Astrocyte of the hippocampus (primary cell): ENCODE measurements at places on chromosomes 2 and 18.

- no peak for DNase-seq
Observed at GRCh38 chr2:158212301-158212700, 110.6 kb downstream of the UPP2 start.

DNA sequence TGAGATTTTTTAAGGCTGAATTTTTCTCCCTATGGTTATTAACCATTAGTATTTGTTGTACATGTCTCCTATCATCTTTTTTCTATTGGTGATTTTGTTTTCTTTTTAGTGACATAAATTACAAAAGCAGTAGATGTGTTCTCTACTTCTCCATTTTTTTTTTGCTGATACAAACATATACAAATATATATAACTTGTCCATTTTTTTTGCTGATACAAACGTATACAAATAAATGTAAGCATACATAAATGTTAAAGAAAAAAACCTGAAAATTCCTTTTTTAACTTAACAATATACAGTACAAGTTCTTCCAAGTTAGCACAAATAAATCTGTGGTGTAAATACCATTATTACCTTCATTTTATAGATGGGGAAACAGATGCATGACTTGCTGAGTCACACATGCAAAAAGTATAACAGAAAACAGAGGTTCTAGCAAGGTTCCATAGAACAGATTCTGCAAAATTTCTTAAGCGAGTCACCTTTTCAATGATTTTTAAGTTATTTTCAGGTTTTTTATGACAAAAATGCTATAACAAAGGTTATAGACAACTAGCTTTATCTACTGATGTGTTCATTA lies 2.1 kb downstream of the MSGN1 start:
- no peak for DNase-seq

- DNase-seq: no peak
Observed at GRCh38 chr2:60652832-60653340, 99.4 kb upstream of the BCL11A start.

- no peak for DNase-seq
Observed at GRCh38 chr2:239956818-239957261, 68.3 kb downstream of the NDUFA10 start.

DNA sequence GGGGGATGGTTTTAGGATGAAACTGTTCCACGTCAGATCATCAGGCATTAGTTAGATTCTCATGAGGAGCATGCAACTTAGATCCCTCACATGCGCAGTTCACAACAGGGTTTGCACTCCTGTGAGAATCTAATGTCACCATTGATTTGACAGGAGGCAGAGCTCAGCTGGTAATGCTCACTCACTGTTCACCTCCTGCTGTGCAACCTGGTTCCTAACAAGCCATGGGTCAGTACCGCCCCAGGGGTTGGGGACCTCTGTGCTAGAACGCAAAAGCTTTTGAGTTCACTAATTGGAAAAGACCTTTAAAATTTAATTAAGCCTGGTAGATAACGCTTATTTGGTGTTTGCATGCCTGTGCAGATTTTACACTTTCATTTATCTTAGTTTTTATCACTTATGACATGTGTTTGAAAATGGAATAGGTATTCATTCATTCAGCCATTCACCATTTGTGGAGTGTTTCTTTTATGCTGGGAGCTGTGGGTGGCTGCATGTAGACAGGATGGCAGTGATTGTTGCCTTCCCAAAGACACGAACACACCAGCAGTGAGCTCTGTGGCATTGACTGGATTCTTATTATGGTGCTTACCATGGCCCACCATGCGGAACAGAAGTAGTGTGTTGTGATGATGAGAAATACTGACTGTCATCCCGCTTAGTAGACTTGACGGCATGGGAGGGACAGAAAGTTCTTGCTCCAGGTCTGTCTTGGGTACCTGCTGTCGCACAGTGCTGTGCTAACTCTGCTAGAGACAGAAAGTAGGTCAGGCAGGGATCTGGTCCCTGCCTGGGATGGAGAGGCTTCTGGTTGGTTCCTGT lies 6.4 kb downstream of the RAB31 start:
- no peak for DNase-seq

DNA sequence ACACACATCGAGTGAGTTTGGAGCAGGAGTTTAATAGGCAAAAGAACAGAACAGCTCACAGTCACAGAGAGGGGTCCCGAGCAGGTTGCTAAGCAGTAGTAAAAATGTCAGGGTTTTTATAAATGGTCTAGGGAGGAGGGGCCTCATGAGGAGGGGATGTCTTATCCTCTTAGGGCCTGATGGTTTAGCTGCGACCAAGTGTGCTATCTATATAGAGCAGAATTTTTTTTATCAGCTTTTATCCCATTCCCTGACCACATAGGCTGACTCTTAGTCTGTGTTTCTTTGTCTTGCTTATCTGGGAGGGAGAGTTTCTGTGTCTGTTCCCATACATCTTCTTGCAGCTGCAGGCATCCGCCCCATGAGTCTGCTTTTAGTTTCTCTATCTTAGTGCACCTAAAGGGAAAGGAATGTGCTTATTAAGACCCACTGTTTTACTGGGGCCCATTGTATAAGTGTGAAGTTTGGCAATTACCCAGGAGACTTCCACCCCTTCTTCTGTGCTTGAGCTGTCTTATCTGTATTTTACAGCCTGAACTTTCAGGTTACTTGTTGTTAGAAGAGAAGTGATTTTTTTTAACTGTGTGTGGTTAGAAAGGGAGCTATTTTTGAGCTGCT lies 30.4 kb upstream of the GMCL1 start:
- DNase-seq: peak; percentile 54

DNA sequence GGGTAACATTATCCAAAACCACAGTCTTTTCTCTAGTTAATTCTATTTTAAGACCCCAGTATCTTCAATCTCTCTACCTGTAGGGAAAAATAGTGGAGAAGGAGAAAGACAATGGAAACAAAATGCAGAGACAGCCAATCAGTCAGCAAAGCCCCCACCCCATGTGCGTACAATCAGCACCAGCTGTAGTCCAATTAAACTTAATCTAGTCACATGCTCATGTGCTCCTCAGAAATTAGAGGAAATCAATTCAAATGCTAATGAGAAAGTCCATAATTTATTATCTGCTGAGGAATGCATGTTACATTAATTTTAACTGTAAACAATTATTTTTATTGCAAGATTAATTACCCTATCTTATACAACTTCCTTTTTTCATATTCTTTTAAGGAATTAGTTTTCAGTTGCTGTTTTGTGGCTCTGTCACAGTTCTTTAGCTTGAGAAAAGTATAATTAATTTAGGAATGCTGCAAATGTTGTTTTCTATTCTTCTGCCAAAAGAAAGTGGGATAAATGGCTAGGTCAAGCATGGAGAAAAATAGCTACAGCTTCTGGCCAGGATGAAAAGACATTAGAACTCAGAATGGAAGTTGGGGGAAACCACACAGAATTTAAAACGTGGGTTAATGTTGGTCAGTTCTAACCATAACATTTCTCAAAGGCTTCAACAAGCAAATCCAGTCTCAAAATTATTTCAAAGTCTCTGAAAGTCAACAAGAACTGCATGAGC lies 232.4 kb upstream of the HNRNPA3 start:
- DNase-seq: peak; percentile 57

- no peak for DNase-seq
Observed at GRCh38 chr2:205769879-205770278, 87.6 kb downstream of the NRP2 start.

- no peak for DNase-seq
Observed at GRCh38 chr2:233010569-233011267, 2.3 kb downstream of the NGEF start.

DNA sequence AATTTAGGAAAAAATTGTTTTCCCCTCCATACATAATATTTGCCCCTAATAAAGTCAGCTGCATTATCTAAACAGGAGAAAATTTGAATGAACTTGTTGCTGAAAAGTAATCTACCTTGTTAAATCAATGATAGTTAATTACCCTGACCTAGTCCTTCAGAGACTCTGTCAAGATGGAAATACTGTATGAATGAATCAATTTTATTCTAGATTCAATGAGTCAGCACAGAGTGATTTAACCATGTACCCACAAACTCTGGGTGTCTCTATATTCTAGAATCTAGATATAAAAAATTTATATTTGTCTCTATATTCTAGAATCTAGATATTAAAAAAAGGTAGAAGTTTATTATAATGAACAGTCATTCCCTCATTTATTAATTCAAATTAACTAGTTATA lies 36.2 kb downstream of the NDUFAF7 start:
- DNase-seq: no peak

- DNase-seq: no peak
Observed at GRCh38 chr2:188976545-188977268, 2.5 kb downstream of the COL3A1 start.

DNA sequence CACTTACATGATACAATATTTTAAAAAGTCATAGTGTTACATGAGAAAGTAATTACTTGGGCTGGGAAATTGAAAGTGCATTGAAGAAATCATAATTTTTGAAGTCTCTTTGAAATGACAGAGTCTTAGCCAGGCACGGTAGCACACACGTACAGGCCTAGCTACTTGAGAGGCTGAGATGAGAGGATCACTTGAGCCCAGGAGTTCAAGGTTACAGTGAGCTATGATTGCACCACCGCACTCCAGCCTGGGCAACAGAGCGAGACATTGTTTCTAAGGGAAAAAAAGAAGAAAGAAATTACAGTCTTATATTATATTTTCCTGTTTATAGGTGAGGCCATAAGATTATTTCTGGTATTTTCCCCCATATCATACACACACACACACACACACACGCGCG lies 9.2 kb upstream of the IAH1 start:
- DNase-seq: no peak

DNA sequence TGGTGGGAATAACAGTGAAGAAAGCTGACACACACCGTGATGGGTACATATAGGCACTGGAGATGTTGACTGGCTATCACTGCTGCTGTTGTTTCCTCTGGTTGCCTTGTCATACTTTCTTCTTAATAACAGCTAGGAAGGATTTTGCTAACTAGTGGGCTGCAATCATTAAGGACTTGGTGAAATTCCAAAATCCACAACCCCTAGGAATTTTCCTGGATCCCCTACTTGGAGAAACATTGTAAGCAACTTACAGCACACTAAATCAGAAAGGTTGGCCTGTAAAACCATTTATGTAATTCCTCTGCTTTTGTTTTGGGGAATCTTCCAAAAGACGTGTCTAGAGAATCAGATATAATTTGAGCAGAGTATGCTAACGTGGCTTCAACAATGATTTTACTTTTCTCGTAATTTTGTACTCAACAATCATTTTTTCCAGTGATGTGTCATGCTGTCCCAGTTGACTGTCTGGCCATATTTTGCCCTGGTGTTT lies 8.0 kb upstream of the COL3A1 start:
- peak; percentile 65 for DNase-seq

- no peak for DNase-seq
Observed at GRCh38 chr2:134252092-134252750, 1.7 kb upstream of the MGAT5 start.

DNA sequence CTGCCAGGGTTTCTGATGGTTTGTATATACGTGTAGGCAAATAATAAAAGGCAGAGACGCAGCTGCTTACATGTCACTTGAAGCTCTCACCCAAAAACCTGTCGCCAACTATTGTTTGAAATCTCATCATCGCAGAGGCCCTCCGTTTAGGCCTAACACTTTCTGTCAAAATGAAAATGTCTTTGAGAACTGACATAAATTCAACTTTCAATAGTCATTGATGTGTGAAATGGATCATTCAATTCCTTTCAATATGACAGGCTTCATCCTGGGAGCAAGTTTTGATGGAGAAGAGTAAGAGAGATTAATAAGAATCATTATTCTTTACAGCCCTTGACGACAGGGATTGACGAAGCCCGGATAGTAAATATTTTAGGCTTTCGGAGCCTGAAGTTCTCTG lies 2.7 kb downstream of the ACTG2 start:
- DNase-seq: no peak

DNA sequence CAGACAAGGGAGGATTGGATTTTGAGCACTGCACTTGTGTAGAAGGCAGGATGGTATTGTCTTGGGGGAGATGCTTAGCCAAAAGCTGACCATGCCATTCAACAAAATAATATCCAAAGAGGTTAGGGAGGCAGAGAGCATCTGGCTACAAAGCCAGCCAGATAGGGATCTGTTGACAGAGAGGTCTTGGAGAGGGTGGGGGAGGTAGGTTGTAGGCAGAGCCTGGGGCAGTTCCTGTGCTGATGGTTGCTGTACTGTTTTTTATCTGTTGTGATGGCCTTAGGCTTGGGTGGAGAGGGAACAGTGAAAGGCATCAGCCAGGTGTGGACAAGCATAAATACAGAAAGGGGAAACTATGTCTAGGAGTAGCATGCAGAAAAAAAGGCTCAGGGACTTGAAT lies 100.9 kb downstream of the AQP4 start:
- no peak for DNase-seq

DNA sequence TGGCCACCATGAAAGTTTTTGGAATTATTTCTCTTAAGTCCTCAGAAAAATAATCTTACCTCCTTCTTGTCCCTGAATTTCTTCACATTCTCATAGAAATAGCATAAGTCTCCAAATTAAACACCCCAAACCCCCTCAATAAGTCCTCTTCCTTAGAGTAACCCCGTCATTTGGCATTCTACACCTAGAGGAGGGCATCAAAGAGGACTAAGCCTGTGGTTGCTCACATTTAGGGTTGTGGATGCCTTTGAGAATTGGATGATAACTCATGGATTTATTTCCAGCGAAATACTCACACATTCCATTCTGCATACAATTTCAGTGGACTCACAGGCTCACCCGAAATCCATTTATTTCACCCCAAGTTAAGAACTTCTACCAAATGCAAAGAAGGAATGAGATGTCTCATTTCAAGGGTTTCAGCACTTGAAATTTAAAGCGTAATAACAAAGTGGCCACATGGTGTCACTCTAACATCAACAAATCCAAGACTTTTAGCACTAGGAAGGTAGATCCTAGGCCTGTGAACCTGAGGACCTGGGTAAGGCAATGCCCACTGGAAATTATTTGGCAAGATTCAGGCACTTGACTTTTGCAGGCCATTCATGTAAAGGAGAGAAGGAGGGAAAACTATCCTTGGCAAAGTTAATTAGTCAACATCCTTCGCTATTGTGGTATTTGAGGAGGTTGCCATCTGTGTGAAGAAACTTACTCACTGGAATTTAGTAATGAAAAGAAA lies 24.6 kb downstream of the DYTN start:
- DNase-seq: peak; percentile 77

- no peak for DNase-seq
Observed at GRCh38 chr2:41907771-41908207, 140.0 kb upstream of the PKDCC start.

- no peak for DNase-seq
Observed at GRCh38 chr2:61326423-61326822, 144.5 kb downstream of the USP34 start.

GRCh38 chr2:36482576-36483214 lies 115.3 kb downstream of the FEZ2 start:
- DNase-seq: peak; percentile 59

DNA sequence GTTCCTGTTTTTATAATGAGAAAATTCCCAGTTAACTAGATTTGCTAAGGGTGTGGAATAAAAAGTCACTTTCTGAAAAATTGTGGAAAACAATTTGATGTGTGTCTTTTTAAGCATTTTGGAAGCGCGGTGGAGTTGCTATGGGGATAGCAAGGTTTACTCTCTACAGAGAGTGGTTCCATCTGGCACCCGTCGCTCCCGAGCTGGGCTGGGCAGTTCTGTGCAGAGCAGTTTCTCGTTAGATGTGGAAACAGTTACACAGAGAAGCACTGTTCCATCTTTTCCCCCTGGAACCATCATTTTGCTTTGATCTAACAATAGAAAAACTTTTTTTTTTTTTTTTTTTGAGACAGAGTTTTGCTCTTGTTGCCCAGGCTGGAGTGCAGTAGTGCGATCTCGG lies 17.4 kb downstream of the LDLRAD4 start:
- peak; percentile 51 for DNase-seq

- DNase-seq: no peak
Observed at GRCh38 chr2:196268538-196269338, 97.4 kb upstream of the STK17B start.

GRCh38 chr2:44191739-44192138 lies 23.1 kb downstream of the PPM1B start:
- no peak for DNase-seq

GRCh38 chr2:47194410-47194809 lies 39.3 kb upstream of the STPG4 start:
- DNase-seq: no peak
